SK-MEL-5 (cell line): ENCODE measurements at places on chromosomes 13 and 19.

DNA sequence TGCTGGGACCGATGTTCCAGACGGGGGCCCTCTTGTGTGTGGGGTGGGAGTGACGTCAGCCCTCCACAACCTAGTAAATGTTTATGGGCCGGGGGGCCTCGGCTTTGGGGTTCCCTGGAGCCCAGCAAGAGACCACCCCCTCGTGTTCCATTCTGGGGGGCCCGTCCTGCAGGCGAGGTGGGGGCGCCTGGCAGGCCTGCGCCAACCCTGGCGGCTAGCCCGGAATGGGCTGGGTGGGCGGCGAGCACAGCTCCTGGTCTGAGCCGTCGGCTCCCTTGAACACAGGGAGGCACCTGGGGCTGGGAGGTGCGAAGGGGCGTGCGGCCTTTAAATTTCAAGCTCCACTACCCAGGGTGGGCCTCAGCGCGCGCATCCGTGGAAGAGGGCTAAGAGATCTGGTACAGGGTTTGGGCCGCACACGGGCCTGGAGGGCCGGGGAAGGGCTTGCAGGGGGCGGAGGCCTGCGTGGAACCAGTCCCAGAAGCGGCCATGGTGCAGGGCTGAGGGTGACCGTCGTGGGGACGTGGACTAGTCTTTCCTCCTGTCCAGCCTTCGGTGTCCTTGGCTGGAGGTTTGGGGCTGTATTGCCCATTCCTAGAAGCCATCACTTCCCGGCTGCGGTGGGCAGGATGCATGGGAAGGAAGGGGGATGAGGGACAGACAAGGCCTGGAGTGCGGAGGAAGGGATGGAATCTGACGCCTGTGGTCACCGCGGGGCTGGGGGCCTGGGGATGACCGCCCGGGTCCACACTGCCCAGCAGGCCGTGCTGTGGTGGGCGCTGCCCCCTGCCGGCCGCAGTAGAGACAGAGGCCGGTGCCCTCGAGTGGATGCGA is 11.4 kb downstream of the NDUFA11 start:
- peak; percentile 52 for DNase-seq

GRCh38 chr19:14325863-14326262 is 55.4 kb upstream of the ADGRE5 start:
- DNase-seq: no peak

GRCh38 chr13:36965767-36966166 is 33.4 kb downstream of the ALG5 start:
- no peak for DNase-seq

DNA sequence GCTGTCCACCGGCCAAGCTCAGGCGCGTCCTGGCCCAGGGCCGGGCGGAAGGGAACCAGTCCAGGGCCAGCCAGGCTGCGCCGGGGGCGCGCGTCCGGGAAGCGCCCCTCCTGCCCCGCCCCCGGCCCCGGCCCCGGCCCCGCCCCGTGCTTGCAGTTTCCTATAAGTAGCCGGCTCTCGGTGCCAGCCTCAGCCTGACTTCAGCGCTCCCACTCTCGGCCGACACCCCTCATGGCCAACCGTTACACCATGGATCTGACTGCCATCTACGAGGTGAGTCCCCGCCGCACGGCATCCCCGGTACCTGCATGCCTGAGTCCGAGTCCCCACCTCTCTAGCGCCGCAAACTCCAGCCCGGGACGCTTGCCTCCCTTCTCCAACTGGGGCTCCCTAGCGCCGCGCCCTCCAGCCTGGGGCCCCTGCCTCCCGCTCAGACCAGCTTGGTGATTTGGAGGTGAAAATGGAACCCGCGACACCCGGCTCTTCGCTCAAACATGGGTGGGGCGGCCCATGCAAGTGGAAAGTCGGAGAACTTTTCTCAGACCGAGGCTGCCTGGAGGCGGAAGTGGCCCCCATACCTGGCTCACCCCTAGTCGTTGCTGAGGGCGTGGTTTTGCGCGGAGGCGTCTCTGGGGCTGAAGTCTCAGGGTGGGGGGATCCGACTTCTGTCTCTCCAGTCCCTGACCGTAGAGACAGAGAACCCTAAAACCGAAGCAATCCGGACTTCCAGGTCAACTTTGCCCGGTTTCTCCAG is at the start of gene ZFP36:
Gene ZFP36, plus strand, starts transcription at position 192 of the 754 bp plus-strand sequence. Its CDS starts 58 bp downstream, at position 250.
- DNase-seq: peak; percentile 73

GRCh38 chr13:105598529-105598928 is 936.9 kb downstream of the EFNB2 start:
- no peak for DNase-seq

- DNase-seq: no peak
These were observed 465.7 kb downstream of the MYO16 start for GRCh38 chr13:109095126-109095525.

DNA sequence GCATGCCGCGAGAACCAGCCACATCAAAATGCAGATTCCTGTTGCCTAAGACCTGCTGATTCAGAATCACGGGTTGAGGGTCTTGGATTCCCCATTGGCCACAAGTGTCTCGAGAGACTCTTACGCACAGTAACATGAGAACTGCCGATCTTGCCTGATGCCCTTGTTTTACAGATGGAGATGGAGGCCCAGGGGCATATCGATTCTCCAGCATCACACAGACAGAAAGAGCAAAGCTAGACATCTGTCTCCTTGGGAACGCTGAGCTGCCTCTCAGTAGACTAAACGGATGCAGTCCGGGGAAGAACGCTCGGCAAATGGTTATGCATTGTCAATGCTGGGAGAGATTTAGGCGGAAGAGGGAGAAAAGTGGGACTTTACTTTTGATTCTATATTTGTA is 5.4 kb downstream of the NLRP12 start:
- peak; percentile 52 for DNase-seq

GRCh38 chr13:77067519-77067918 is 40.6 kb upstream of the FBXL3 start:
- no peak for DNase-seq

GRCh38 chr13:85236413-85236812 is 562.8 kb downstream of the SLITRK6 start:
- DNase-seq: no peak

DNA sequence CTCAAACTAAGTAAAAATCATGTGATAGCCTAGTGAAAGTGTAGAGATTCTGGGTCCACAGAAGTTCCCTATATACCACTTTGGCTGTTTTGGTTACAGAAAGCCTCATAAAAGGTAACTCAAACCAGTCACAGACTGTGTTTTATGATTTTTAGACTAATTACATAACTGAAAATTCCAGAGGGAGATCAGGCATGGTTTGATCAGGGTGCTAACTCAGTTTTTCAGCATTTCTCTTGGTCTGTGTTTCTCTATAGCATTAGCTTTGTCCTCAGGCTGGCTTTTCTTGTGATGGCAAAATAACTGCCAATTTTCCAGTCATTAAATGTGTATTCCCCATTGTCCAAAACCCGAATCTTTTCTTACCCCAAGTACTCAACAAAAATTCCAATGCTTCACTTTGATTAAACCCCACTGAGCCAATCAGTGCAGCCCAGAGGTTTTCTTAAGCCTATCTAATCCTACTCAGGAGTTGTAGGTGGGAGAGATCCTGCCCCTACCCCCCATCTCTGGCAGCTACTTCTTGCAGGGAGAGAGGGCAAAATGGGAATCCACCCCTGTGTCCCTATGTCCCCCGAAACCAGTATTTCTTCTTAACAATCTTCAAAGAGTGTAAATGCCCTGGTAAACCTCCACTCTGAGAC is 8.6 kb upstream of the FXYD3 start:
- DNase-seq: no peak

DNA sequence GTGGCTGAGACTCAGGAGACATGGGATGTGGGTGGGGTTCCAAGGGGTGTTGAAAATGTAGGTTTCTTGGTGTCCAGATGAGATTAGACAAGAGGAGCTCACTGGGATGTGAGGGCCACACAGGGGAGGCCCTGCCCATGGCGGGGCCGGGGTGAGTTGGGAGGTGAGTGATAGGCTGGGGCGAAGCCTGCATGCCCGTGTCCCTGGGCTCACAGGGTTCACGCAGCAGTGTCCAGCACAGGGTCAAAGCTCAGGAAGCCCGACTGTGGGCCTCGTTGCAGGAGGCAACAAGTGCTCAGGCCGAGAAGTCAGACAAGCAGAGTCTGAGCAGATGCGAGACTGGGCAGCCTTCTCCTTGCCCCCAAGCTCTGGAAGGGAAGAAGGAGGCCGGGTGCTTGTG is 27.2 kb downstream of the CCDC8 start:
- DNase-seq: no peak

GRCh38 chr19:47111006-47111621 is 2.5 kb downstream of the ZC3H4 start:
- no peak for DNase-seq

DNA sequence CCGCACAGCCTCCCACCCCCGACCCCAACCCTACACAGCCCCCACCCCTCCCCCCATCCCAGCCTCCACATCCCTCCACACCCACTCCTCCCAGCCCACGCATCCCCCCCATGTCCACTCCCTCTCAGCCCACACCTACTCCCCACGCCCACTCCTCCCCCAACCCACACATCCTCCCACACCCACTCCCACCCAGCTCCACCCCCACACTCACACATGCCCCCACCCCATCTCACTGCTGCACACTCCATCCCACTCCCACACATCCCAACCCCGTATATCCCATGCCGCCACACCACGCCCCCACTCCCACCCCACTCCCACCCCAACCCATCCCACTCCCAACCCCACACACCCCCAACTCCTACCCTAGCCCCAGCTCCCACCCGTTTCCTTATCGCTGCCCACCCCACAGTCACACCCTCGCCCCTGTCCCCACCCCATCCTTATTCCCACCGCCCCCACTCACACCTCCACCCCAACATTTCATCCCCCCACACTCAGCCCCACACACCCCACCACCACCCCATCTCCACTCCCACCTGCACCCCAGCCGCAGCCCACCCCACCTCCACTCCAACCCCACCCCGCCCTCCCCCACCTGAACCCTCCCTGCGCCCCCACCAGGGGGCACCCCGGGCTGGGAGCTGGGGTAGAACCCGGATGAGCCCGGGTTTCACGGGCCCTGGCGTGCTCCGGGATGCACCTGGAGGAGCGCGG is 809 bp downstream of the TDRD12 start:
- DNase-seq: no peak

GRCh38 chr13:102907886-102908515 is 62.2 kb downstream of the ERCC5 start:
- DNase-seq: no peak

DNA sequence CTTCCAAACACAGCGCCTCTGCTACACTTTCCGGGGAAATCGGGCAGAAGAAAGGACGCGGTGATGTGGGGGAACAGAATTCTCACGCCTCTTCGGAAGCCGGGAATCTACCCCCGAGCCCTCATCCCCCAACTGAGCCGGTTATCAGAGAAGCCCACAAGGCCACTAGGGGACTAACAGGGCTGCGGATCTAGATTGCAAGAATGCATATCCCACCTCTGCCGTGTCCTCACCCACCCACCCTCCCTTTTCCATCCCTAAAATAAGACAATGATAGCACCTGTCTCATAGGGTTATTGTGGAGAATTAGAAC is 1.1 kb downstream of the IGFLR1 start:
- no peak for DNase-seq

DNA sequence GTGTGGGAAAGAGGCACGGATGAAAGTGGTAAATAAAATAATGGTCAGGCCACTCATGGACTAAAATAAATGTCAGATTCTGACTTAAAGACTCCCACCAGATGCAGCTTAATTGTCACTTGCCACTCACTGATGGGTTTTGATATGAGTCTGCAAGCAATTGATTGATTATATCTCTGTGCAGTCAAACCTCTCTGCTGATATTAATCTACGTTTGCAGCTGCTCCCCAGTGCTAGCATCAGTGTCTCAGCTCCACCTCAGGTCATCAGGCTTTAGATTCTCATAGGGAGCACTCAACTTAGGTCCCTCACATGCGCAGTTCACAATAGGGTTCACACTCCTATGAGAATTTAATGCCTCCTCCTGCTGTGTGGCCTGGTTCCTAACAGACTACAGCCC is 195.3 kb downstream of the B3GLCT start:
- DNase-seq: no peak

GRCh38 chr13:34913040-34913439 is 29.0 kb upstream of the NBEA start:
- DNase-seq: peak; percentile 7

GRCh38 chr13:27352698-27353097 is 71.7 kb upstream of the GTF3A start:
- DNase-seq: no peak

DNA sequence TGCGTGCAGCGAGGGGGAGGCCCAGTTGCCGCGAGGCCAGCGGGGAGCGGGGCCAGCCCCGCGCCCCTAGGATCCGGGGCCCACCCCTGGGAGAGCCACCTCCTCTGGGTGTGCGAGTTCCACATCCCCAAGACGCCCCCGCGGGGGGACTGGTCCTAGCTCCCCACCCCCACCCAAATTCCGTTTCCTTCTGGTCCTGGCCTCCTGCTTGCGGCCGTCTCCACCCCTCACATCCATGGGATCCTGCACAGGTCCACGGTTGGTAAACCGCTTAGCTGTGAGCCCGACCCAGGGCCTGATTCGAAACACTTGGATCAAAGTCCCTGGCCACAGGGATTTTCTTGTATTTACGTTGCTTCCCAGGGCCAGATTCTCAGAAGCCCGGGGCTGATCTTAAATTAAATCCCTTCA is 324 bp upstream of the FBXO17 start:
- peak; percentile 51 for DNase-seq
